ENCODE measurements at places on chromosomes 13 and 19.
A peak's percentile ranks its signal among the peaks of the same experiment; 100 is the strongest.

GRCh38 chr13:94182185-94182761, 297.2 kb downstream of the DCT start:
- DNase-seq: no peak

DNA sequence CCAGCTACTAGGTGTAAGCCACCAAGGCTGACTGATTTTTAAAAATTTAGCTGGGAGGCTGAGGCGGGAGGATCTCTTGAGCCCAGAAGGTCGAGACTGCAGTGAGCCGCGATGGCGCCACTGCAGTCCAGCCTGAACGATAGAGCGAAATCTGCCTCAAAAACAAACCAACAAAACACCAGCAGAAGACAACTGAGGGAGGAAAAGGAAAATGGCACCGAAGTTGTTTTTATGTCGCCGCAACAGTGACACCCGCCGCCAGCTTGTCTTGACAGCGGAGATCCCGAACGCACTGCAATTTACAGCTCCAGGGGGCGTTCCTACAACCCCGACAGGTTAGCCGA, 298 bp upstream of the FAM98C start:
- DNase-seq: no peak

DNA sequence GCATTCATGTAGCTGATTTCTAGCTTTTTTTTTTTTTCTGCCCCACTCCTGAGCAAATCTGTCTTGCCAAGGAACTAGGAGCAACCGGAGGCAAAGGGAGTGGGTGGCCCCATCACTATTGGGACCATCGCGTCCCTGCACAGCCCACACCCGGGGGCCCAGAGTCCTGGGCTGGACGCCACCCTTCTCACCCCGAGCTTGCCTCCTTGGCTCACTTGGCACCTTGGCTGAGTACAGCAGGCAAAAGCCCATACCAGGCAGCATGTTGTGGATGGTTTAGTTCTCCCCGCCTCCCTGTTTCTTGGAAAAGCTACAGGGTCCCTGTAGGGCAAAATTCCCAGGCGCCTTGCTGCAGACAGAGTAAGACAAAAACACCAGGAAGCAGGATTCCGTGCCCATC, 13.7 kb downstream of the SMIM24 start:
- no peak for DNase-seq

GRCh38 chr19:45584332-45585157, at the start of gene OPA3:
Gene OPA3, minus strand, starts transcription at chr19:45584802. Its CDS starts 38 bp downstream, at chr19:45584764.
- DNase-seq: peak; percentile 99

DNA sequence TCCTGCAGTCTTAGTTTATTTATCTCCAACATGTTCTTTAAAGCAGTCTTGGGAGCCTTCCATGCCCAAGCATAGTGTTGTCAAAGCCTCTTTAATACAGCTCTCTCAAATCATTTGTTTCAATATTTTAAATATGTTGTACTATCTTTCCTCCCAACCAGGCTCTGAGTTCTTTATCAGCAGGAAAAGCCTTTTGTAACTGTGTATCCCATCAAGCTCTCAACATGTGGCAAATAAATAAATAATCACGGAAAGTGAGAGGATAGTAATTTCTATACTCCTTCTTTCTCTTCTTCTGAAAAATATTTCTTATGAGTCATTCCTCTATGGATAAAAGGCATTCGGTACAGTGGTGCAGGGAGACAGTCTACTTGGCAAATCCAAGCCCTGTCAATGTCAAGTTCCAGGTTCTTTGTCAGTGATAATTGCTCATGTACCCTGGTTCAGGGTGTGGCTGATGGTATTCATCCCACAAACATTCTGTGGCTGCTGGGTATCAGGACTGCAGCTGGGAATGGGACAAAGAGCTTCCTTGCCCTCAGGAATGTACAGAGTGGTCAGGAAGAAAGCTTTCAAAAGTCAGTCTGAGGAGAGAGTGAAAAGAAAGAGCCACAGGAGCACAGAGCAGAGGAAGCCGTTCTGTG, 384.3 kb downstream of the EFNB2 start:
- DNase-seq: no peak

GRCh38 chr19:37505958-37506386, 767 bp upstream of the ZNF793 start:
- DNase-seq: no peak

GRCh38 chr19:53576941-53577653, 39.2 kb downstream of the ZNF331 start:
- no peak for DNase-seq

DNA sequence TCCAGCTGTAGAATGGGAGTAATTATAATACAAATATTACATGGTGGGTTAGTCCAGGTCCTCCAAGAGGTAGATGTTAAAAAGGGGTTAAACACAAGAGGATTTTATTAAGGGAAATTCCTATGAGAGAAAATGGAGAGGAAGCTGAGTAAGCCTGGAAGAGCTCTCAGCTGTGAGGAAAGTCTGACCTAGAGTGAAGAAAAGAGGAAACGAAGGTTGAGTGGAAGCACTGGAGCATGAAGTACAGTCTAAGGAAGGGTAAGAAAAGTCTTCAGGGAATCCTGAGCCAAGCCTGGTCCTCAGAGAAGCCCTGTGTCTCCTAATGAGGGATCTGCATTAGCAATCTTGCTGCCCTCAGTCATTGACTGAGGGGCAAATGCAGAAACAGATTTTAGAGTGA, 506.2 kb downstream of the GPC5 start:
- DNase-seq: no peak

GRCh38 chr13:43026262-43026661, 2.9 kb downstream of the DNAJC15 start:
- DNase-seq: no peak

- no peak for DNase-seq
Measured at GRCh38 chr19:24062190-24062589, 24.8 kb upstream of the ZNF254 start.

- no peak for DNase-seq
Measured at GRCh38 chr19:35375505-35376307, 4.8 kb downstream of the GPR42 start.

GRCh38 chr19:3387645-3388589, 21.5 kb downstream of the NFIC start:
- DNase-seq: no peak

GRCh38 chr13:23966691-23967615, 69.7 kb upstream of the C1QTNF9B start:
- no peak for DNase-seq

GRCh38 chr13:46655377-46656180, 102.6 kb downstream of the LRCH1 start:
- no peak for DNase-seq

- DNase-seq: no peak
Measured at GRCh38 chr13:64506246-64506645, 2723.9 kb downstream of the PCDH9 start.

GRCh38 chr13:32987462-32987861, 28.8 kb upstream of the KL start:
- DNase-seq: no peak

DNA sequence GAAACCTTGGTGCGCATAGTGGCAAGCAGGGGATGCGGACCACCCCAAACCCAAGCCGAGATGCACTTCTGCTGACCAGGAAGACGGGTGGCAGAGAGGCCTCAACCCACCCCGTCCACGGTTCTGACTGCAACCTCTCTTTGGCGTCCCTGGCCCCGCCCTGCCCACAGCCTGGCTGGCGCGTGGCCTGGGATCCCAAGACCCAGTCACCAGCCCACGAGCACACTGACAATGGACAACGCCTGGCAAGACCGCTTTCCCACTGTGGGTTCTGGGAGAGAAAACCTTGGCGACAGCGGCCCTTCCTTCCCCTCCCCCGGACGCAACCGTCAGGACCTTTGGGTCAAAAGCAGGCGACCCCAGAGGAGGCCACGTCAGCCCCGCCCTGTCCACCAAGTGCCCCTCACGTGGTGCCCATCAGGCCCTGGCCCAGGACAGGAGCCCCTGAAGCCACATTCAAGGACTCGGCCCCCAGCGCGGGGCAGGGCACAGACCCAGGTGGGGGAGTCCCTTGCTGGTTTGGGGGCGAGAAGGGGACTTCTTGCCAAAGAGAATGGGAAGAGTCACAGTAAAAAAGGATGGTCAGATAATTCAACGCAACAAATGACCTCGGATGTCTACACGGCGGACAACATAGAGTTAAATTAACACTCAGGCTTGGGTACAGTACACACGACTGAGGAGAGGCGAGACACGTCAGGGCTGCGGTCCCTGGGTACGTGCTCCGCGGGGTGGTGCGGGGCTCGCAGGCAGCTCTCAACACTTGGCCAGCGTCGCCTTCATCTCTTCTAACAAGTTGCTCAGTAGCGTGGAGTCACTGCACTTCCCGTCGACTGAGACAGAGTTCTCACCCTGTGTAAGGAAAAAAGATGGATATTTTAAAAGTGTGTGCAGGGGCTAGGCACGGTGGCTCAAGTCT, 5.0 kb downstream of the IZUMO4 start:
- DNase-seq: no peak

DNA sequence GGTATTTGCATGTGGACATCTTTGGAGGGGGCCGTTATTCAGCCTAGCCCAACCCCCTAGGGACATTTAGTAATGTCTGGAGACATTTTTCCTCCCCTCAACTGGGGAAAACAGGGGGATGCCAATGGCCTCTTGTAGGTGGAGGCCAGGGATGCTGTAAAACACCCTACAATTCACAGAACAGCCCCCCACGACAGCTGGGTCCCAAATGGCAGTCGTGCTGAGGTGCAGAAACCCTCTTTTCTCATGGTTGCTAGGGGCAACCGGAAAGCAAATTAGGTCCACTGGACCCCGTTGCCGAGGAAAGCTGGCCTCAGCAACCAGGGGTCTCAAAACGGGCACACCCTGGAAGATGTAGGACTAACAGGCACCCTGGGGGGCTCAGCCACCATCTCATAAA, 14.6 kb downstream of the TMEM150B start:
- DNase-seq: no peak

DNA sequence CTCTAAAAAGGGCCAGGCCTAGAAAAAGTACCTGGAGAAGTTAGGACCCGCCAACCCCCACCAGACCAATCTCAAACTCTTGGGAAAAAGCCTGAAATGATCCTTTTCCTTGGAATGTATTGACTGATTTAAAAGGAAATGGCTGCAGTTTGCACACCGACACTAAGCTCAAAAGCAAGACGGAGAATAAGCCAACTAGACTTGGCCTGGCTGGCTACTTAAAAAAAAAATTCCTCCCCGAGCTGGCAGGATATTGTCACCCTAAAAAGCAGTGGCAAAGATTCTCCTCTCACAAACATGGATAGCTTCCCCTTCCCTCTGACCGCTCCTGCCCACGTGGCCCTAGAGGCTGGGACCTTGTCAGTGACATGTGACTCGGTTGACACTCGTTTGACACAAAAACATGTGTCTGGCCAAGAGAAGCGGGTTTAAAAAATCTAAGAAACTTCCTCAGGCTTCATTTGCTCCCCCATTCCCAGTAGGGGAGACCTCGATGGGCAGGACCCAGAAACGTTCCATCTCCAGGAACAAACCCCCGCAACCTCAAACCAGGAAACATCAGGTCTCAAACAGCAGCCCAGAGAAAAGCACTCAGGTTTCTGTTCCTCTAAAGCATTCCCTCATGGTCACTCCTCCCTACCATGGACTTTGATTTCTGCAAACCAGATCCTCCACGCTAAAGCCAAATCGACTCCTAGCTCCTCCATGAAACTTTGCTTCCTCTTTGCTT, 1.3 kb downstream of the RFX1 start:
- DNase-seq: no peak

DNA sequence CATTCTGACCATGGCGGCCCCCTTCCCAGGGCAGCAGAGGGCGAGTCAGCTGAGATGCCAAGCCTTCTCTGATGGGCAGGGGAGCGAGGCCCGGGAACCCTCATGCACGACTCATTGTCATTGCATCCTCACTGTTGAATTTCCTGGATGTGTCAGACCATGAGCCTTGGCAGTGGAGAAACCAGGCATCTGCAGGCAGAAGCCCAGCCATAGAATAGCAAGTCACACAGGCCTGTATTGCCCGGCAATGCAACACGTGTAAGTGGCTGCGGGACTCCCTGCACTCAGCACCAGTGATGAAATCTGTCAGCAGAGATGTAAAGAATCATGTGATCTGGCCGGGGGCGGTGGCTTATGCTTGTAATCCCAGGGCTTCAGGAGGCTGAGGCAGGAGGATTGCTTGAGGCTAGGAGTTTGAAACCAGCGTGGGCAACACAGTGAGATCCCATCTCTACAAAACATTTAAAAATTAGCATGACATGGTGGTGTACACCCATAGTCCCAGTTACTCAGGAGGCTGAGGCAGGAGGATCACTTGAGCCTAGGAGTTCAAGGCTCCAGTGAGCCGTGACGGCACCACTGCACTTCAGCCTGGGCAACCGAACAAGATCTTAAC, 199.7 kb downstream of the KATNAL1 start:
- DNase-seq: no peak

DNA sequence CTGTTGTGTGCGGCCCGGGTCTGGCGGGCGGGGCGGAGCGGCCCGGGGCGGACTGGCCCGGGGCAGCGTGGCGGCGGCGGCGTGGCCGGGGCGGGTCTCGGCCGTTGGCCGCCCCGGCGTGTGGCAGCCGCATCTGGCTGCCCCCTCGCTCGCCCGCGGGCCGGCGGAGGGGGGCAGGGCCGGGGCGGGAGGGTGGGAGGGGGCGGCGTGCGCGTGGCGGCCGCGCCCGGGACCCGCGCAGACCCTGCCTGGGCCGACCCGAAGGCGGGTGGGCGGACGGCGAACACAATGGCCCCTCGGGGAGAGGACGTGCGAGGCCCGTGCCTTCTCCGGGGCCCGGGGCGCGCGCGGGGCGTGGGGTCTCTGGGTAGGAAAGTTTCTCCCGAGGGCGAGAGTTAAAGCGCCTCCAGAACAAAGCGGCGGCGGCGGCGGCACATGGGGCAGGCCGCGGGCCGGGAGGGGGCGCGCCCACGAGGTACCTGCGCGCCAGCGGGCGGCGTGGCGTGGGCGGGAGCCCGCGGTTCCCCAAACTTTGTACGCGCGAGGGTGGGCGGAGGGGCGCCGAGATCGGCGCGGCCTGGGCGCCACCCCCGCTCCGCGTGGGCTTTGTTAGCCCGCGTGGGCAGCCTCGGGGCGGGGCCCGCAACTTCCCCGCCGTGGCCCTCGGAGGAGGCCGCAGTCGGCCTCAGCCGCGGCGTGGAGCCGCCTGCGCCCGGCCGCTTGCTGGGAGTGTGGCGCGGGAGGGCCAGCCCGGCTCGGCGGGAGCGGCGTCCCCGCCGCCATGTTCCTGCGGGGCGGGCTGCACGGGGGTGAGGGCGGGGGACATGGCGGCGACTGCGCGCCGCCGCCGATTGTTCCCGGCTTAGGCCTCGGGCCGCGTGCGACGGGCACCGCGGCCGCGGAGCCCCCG, 764 bp downstream of the MIR17HG start:
- no peak for DNase-seq

DNA sequence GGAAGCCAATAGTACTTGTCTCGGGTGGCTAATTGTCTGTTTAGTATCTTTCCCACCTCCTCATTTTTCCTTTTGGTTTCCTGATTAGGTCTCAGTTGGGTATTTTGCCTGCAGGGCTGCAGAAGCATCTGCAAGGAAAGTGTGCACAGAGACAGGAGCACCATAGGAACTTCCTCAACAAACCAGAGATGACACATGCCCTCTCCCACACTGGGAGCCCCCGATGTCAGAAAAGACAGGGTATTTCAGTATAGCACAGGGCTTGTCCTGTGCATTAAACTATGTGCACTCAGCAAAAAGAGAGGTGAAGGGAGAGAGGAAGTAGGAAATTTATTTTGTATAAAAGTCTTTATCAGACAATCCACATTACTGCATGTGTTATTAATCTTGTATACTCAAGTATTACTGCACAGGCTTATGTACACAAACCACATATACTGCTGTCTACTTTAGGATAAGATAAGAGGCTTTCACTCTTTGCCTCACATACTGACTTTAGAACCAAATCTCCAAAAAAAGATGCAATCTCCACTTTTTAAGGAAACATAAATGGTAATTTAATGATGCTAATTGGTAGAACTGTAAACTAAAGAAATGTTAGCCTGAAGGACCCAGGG, 501.0 kb downstream of the FOXO1 start:
- DNase-seq: no peak

Data from esophagus squamous epithelium (tissue), 5 donors.